ENCODE measurements at places on chromosomes 11 and 22.

DNA sequence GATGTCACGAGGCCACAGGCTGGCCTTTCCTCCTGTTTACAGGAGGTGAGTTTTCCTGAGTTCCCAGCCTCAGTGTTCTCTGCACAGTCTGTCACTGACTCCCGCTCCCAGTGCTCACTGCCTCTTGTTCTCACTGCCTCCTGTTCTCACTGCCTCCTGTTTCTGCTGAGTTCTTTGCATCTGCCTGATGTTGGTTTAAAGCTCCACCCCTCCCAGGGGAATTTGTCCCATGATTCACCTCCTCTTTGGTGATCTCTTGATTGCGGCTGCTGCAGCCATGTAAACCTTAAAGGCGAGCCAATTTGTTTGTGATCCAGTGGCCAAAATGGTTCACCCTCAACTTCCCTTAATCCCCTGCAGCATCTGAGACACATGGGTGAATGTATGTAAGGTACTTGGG is 6.0 kb upstream of the TUBA8 start:
- peak; percentile 12 for DNase-seq

DNA sequence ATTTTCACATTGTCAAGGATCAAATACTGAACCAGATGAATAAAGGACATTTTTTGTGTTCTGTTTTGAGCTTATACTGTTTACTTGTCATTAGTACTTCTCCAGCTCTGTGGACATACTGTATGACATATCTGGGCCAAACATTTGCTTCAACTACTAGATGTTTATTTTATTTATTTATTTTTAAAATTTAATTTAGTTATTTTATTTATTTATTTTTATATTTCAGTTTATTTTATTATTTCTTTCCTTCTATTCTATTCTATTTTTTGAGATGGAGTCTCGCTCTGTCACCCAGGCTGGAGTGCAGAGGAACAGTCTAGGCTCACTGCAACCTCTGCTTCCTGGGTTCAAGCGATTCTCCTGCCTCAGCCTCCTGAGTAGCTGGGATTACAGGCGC is 37.0 kb downstream of the HORMAD2 start:
- no peak for DNase-seq

- DNase-seq = no peak
These were observed 267.4 kb upstream of the NCAM1 start for GRCh38 chr11:112693781-112694180.

GRCh38 chr11:30585125-30585891 is 845 bp downstream of the MPPED2 start:
- DNase-seq = no peak

- DNase-seq = peak; percentile 20
These were observed 21.4 kb upstream of the PANX2 start for GRCh38 chr22:50148991-50149721.

GRCh38 chr22:37498289-37498909 is 12.2 kb upstream of the MFNG start:
- DNase-seq = no peak

GRCh38 chr22:42357221-42357620 is 75.0 kb downstream of the NFAM1 start:
- DNase-seq = no peak

GRCh38 chr11:130801333-130802122 is 114.8 kb downstream of the SNX19 start:
- peak; percentile 93 for DNase-seq

GRCh38 chr11:119992171-119993051 is 145.5 kb downstream of the TRIM29 start:
- no peak for DNase-seq

GRCh38 chr11:95070471-95070870 is 3.8 kb downstream of the SRSF8 start:
- DNase-seq = no peak

- DNase-seq = no peak
These were observed 7.8 kb upstream of the BCL9L start for GRCh38 chr11:118933486-118933885.

- DNase-seq = no peak
These were observed 65.8 kb upstream of the WNT7B start for GRCh38 chr22:46042786-46043185.

DNA sequence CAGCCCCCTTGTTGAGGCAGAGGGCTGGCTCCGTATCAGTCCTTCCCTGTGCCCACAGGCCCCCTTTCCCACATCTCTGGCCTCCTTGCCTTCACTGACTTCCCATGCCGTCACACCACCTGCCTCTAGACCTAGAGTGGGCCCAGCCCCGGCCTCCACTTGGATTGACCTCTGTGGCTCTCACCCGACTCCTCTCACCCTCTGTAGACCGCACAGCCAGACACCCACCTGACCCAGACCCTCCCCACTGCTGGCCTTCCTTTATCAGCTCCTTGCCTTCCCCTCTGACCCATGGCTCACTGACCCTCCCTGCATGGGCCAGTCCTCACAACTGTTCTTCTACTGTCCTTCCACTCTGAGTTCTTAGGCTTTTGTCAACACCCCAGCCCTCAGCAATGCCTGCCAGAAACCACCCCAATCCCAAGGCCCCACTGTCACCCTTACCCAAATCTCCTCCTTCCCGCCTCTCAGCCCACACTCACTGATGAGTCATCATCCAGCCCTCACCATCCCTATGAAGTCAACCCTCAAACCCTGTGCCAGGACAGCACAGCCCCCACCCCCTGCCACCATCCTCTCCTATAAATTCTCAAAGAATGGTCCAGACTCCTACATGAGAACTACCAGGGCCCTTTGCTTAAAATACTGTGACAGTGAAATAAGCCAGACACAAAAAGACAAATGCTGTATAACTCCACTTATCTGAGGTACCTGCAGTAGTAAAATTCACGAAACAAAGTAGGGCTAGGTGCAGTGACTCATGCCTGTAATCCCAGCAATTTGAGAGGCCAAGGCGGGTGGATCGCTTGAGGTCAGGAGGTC is 53.4 kb downstream of the SCGB1A1 start:
- peak; percentile 60 for DNase-seq

DNA sequence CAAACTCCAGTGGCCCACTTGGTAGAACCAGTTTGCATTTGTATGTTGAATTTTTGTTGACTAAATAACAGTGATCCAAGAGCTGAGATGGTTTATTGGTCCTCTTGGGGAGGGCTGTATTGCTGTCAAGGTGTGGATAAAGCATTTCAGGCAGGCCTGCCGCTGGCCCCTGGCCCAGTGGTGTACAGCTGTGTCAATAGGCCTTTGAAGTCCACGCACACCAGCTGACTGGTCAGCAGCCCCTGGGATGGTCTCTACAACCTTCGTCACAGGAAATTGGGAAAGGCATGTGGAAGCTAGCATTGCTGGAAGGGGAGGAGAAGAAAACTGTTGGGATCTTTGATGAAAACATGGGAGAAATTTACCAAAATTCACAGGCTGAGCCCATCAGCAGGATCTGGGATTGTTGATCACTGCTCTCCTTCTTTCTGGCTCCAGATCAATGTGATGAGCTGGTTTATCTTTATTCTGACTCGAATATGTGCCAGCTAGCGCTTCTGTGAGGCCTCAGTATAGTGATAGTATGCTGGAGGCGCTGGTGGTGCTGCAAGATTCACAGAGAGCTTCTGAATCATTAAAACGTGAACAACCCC is 12.5 kb upstream of the E2F8 start:
- no peak for DNase-seq

DNA sequence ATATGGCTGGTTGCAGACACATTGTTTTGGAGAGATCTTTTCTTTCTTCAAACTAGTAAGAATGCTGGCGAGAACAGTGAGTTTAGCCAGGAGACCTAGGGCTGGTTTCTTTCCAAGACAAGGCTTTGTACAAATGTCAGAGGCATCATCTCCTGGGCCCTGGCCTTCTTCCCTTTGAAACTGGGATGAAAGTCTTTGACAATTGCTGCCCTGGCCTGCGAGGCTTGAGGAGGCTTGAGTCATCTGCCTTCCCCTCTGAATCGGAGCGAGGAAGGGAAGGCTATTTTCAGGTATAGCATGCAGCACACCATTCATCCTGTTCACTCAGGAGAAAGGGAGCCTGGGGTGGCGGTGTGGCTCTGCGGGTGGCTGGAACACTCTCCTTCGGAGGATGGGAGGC is 21.5 kb upstream of the PARVG start:
- peak; percentile 25 for DNase-seq

- no peak for DNase-seq
These were observed 116.6 kb downstream of the NAV2 start for GRCh38 chr11:19829109-19829837.

DNA sequence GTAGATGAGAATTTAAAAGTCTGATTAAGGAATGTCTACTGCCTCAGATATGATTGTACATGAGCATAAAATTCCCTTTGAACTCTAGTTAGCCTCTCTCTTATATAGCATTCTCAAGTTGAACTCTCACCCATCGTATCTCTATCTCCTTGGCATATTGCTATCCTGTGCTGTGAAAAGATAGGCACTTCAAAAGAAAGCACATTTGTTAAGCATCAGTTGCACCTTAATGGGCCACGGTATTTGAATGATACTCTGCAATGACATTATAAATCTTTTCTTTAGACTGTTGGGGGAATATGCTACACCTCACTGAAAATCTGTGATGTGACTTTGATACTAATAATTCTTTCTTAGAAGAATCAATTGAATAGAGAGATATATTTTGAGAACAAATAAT is 570.7 kb downstream of the JRKL start:
- no peak for DNase-seq

DNA sequence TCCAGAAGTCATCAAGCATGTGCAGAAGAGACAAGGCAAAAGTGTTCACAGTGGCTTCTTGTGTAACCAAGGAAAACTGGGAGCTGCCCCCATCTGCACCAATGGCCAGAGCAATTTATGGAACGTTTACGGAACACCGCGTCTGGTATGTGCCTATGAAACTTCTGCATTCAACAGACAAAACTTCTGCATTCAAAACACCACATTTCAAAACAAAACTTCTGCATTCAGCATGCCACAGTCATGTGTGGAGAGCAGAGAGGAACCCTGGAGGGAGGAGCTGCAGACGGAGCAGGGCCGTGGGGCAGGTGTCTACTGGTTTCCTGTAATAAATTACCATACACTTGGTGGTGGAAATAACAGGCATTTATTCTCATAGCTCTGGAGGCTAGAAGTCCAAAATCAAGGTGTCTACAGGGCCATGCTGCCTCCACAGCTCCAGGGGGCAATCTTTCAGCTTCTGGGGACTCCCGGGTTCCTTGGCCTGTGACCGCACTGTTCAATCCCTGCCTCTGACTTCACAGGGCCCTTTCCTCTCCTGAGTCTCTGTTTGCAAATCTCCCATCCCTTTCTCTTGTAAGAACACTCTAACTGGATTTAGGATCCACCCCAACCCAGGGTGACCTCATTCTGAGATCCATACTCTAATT is 32.2 kb downstream of the RPL3 start:
- no peak for DNase-seq

- no peak for DNase-seq
These were observed 15.7 kb downstream of the SNU13 start for GRCh38 chr22:41672780-41673509.

DNA sequence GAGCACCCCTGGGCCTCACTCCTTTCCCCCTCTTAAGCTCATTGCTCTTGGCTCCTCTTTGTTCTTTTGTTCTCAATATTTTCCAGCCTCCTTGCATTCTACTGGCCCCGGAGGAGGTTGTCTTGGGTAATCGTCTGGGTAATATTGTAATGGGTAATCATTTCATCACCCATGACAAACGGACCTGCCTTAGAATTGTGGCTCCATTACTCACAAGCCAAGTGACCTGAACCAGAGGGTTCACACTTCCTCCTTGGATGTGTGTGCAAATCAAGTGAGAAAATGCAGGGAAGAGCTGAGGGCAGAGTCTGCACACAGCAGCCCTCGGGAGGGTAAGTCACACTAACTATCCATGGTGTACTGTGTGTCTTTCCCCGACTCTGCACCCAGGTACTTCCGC is 305.0 kb downstream of the BUD13 start:
- DNase-seq = no peak

GRCh38 chr22:42863349-42863961 is 6.4 kb upstream of the ARFGAP3 start:
- DNase-seq = peak; percentile 99

DNA sequence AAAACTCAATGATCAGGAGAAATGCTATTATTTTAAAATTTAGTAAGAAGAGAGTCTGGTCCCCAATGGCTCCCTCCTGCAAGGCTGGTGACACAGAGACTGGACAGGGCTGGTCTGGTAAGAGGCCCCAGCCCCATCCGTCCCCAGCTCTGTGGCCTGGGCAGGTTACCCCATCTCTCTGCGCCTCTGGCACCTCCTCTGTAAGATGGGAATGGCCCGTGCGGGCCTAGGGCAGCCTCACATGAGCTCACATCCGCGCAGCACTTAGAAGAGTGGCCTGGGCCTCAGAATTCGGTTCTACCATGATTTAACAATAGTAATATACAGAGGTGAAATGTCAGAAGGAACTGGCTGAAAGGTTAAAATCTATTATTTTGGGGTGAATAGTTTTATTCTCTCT is 1.2 kb downstream of the APOBEC3F start:
- no peak for DNase-seq

GRCh38 chr22:25654676-25655075 is 87.3 kb upstream of the MYO18B start:
- DNase-seq = no peak

GRCh38 chr11:134906356-134906955 is 494.4 kb upstream of the B3GAT1 start:
- DNase-seq = no peak

DNA sequence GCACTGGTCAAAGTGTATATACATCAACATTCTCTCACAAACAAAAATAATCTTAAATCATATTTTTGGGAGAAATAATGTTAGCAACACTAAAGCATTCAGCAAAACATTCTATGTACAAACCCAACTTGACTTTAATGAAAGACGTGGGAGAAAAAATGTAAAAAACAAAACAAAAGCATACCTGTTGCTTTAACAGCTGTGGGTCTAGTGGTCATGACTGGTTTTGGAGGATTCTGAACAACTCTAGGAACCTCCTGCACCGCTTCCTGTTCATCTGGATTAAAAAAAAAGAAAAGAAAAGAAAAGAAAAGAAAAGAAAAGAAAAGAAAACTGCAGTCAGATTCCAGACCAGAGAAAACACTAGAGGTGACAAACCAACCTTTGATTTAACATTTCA is 2.1 kb downstream of the FNBP4 start:
- DNase-seq = peak; percentile 27

- DNase-seq = no peak
These were observed 43.5 kb downstream of the THAP12 start for GRCh38 chr11:76337469-76337868.

DNA sequence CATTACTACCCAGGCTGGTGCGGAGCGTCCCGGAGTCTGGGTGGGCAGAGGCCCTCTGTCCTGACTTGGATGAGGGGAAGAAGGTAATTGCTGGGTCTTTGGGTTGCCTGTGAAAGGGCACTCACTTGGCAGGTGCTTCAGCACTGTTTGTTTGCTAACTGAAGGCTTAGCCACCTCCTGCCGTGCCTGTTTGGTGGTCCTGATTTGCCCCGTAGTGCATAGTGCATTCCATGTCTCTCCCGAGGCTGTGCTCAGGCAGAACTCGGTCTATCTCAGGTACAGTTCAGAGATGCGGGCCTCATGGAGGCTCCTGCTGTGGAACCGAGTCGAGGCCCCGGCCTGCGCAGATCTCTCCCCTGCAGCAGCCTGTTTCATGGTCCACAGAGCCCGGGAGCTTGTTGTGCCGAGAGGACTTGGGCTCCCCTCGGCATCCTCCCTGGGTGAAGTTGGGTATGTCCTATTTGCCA is 146.2 kb downstream of the TBC1D22A start:
- no peak for DNase-seq

- DNase-seq = no peak
These were observed 102.1 kb downstream of the MN1 start for GRCh38 chr22:27699383-27700019.
